ENCODE measurements at places on chromosomes 5 and 9.

DNA sequence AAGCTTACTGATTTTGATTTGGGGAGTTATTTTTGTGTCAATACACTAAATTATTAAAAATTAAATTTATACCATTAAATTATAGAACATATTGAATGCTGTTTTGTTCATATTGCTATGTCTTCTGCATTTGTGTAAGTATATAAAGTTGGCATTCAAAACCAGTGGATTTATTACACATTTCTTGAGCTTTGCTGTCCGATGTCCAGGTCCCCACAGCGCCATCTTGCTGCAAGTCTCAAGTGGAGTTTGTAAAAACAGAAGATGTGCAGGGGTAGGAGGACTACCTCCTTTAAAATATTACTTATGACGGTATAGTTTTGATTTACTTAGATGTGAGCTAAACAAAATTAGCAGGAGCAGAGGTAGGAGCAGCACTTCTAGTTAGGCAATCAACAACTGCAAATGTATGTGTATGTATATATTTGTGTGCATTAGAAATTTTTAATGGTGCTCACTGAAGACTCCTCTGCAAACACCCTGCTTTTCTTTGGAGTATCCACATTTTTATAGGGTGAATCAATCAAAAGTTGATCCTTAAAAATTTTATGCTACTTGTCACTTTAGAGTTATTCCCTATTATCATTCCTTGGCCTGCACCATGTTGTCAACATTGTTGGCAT, 37.4 kb downstream of the CPEB4 start:
- DNase-seq = peak; percentile 50

DNA sequence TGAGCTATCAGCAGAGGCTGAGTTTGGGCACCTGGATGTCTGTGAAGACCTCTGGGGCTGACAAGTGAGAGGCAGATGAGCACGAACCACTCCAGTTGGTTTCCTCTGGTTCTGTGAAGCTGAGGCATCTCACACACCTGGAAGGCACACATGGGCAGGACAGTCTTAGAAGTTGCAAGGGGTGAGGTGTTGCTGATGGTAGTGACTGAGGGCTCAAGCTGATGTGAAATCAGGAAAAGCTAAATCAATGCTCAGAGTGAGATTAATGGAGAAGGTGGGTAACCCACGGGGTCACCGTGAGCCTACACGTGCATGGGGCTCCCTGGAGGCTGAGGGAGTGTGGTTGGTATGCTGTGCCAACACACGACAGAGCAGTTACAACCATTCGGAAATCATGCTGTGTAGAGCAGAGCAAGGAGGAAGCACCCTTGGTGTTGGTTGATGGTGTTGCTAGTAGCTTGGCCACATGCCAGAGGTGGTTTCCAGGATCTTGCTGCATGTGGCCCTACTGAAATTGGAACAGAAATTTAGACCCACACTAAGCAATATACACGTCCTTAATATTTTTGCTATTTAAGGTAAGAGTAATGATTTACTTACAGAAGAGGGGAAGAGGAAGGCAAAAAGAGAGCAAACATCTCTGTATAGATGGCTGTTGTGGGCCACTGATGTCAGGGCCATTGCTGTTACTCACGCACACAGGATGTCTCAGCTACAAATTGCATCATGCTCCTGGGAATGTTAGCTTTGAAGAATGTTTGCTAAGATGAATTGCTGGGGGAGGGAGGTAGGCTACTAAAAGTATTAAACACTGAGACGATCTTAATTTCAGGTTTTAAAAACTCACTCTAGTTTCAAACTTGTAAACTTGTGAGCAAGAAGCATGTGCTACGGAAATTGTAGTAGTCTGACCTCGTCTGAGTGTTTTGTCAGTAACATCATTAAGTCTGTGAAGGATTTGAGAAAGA, 170.5 kb downstream of the ARHGEF28 start:
- no peak for DNase-seq

DNA sequence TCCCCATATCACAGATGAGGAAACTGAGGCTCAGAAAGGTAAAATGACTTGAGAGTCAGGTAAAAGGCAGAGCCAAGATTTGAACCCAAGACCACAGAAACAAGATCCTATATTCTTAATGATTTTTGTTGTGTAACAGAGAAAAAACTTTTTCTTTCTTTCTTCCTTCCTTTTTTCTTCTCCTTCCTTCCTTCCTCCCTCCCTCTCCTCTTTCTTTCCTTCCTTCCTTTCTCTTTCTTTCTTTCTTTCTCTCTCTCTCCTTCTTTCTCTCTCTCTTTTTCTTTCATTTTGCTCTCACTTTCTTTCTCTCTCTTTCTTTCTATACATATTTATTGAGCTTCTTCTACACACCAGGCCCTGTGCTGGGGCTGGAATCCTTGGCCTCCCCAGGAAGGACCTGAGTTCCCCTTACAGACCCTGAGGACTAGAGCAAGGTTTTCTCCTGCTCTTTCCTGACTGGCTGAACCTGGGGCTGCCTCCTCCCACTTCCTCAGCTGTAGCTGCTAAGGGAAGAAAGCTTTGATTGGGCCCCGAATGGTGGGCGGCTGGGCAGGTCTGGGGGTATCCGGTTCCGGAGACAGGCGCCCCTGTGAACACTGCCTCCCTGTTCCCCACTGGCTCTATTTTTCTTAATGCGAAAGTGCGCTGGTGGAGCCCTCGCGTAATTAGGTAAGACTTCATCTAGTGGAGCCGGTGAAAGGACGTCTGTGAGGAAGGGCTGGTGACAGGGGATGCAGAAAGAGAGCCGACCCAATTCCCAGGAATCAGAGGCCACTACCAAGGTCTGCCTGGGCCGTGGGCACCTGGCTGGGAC, 27.4 kb upstream of the KIF12 start:
- DNase-seq = no peak

- no peak for DNase-seq
Measured at GRCh38 chr5:37557734-37558293, 178.7 kb downstream of the WDR70 start.

GRCh38 chr5:15929611-15930263, 249.9 kb downstream of the MARCHF11 start:
- no peak for DNase-seq

GRCh38 chr9:121786543-121786948, 135.1 kb downstream of the DAB2IP start:
- no peak for DNase-seq

- no peak for DNase-seq
Measured at GRCh38 chr5:30385754-30386153, 807.7 kb upstream of the CDH6 start.

- DNase-seq = no peak
Measured at GRCh38 chr5:54091307-54092130, 218.9 kb downstream of the ARL15 start.

DNA sequence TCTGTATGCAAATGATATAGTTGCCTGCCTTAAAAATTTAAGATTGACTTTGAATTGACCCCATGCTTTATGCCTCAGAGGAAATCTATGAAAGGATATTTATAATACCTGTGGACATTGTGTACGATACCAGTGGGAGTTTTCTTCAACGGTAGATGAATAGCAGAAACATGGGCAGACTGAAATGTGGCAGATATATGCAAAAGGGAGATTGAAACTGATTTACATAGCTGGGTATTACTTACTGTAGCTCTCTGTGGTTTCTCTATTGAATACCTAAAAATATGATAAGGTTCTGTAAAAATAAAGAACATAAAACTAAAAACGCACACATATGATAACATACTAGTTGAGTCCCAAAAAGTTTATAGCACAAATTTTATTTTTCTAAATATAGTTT, 345.2 kb upstream of the PCSK5 start:
- DNase-seq = no peak

- DNase-seq = no peak
Measured at GRCh38 chr9:8349901-8350300, 550.3 kb upstream of the DMAC1 start.

DNA sequence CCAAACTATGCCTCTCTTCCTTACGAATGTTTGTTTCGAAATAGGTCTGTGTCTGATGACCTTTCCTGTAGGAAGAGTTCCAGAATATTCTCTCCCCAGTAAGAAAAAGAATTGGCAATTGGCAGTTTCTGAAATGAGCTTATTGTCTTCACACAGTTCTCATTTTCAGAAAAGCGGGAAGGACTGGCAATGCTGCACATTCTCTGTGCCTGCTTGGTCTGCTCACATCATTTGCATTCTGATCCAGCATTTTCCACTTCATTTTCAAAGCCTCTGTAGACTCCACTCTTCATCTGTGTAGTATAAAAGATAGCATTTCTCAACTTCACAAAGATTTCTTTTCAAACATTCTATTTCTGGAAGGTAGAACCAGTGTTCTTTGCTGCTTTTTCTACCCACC, 120.6 kb upstream of the CCDC112 start:
- no peak for DNase-seq

DNA sequence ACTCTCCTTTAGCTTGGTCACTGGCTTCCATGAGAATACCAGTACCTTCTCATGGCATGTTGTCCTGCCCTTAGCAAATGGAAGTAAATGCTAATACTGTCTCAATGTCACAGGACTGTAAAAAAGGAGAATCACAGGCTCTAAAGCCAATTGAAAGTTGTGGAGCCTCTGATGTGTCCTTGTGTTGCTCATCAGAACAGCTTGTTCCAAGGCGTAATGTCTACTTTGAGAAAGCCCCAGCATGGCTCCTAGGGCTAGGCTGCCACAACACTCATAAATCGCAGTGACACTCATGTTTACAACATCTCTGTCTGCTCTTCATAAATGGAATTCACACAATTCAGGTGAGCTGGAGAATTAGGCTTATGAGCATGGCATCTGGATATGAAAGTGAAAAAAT, 94.9 kb downstream of the ACTL7B start:
- DNase-seq = no peak

- DNase-seq = no peak
Measured at GRCh38 chr5:175624316-175624715, 33.6 kb upstream of the HRH2 start.

DNA sequence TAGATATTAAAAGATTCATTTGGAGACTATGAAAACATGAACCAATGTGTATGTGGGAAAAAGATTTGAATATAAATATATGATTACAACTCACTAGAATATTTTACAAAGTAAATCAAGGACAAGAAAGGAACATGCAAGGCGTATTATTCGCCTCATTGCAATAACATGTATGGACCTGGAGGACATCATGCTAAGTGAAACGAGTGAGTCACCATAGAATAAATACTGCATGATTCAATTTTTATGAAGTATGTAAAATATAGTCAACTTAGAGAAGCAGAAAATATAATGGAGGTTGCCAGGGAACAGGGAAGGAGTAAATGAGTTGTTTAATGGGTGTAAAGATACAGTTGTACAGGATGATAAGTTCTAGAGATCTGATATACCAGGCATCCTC, 4.9 kb downstream of the TXNDC8 start:
- no peak for DNase-seq

DNA sequence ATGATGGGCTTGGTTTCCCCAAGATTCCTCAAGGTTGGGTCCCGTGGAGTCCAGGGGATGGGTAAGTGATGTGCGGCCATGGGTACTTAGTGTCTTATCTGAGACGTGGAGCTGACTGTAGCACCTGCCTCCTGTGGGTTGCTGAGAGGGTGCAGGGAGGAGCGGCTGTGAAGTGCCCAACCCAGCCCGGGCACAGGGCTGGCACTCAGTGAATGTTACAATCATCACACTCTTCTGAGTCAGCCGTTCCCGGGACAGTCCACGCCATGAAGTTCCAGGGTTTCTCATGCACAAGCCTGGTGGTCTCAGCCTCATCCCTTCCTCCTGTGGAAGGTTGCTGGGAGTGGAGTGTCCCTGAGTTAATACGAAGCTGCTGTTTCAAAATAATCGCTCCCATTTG, 29.1 kb downstream of the NTNG2 start:
- no peak for DNase-seq

GRCh38 chr5:105042623-105043022, 1480.0 kb upstream of the NUDT12 start:
- DNase-seq = no peak

Measured in CD4-positive, alpha-beta T cell (primary cell).